Activated T-cell treated with anti-CD3 and anti-CD28 coated beads, Interleukin-2, amount 50 U/mL, for 72 hours (primary cell): ENCODE measurements at places on chromosomes 1 and 21. TPM values are rescaled to one million over a fixed set of nuclear protein-coding genes. Genes with fewer than 3 reads are reported as not detected.

The CLEC20A gene
- total RNA-seq, result not detected

The RNF115 gene
- total RNA-seq, result 22.4 TPM

The LCE1B gene
- total RNA-seq, result not detected

The BSDC1 gene
- 50.6 TPM for total RNA-seq

The NUP133 gene
- 42.8 TPM for total RNA-seq

The VAV3 gene
- total RNA-seq, result 2.8 TPM

The TNFRSF4 gene
- total RNA-seq, result 588 TPM

The ITGB2 gene
- 248 TPM for total RNA-seq

The IGSF9 gene
- total RNA-seq, result 0.12 TPM

The GJB5 gene
- total RNA-seq, result not detected

The CATSPER4 gene
- total RNA-seq, result not detected

The TSACC gene
- 0.94 TPM for total RNA-seq

The IVL gene
- total RNA-seq, result not detected

The SLC16A4 gene
- 0.44 TPM for total RNA-seq

The IL20 gene
- total RNA-seq, result not detected
